ENCODE measurements at places on chromosomes 1 and 21. TPM values are rescaled to one million over a fixed set of nuclear protein-coding genes. Genes with fewer than 3 reads are reported as not detected.
A peak's percentile ranks its signal among the peaks of the same experiment; 100 is the strongest.

Gene ETS2
- total RNA-seq = 12.3 TPM

Gene ZFP69
- 3.9 TPM for total RNA-seq

Gene ANKRD45
- total RNA-seq = not detected

Gene CACNA1S
- not detected for total RNA-seq

Gene PPIAL4G
- 2.0 TPM for total RNA-seq

Gene C8B
- total RNA-seq = not detected

DNA sequence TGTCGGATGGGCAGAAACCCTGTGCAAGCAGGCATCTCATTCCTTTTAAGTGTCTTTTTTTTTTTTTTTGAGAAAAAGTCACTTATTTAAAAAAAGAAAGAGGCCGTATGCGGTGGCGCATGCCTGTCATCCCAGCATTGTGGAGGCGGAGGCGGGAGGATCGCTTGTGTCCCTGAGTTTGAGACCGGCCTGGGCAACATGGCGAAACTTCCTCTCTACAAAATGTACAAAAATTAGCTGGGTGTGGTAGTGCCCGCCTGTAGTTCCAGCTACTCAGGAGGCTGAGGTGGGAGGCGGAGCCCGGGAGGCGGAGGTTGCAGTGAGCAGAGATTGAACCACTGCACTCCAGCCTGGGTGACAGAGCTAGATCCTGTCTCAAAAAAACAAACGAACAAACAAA, 1.7 kb downstream of the GPR137B start:
- no peak for DNase-seq

GRCh38 chr1:54379555-54380289, 26.5 kb downstream of the SSBP3 start:
- no peak for DNase-seq

DNA sequence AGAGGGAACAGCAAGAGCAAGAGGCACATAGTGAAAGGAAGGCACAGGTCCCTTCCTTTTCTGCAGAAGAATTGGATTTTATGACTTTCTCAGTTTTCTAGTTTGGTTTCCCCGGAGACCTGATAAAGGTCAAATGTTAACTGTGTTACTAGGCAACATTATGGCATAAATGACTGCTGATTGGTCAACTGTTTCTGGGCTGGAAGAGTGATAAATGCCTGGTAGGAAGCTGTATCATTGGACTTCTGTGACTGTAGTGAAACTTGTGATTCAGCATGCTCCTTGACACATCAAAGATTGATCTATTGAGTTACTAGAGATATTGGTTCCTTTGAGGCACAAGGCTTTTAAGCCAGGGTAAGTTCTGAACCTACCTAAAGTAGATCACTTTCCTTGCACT, 55.7 kb downstream of the LRRC8C start:
- no peak for DNase-seq

DNA sequence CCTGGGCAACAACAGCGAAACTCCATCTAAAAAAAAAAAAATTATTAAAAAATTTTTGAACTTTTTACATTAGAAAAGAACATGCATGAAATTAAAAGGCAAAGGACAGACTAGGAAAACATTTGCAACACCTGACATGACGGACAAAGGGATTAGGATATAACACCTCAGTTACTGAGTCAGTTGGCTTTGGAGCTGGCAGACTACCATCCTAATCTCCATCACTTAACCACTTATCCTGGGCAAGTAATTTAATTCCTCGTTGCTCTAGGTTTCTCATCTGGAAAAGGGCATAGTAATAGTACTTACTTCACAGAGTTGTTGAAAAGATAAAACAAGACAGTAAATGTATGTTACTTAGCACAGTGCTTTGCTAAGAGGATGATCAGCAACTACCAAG, 11.9 kb downstream of the HECTD3 start:
- no peak for DNase-seq

DNA sequence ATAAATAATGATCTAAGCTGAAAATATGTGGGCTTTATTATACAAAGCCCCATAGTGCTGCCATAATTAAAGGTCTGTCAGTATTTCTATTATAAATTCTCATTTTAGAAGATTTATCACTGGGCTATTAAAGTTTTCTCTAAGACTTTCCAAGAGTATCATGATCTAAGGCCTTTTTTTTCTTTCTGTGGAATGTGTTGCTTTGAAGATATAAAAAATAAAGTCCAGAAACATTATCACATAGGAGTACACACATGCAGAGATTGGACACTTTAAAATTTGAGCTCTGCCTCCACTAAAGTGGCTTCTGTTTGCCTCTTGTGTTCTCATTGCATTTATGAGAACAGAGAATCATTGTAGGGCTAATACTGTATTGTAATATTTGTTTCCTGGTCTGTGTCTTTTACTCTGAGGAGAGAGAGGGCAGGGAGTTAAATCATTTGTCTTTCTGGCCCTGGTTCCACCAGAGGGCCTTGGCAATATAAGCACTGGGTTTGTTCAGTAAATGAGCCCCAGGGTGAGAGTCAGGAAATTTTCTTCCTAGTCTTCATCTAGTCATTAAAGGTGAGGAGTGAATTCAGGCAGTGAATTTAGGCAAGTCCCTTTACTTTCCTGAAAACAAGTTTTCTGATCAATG, 70.2 kb downstream of the NFIA start:
- DNase-seq = no peak

- DNase-seq = peak; percentile 45
Observed at GRCh38 chr1:26820784-26821269, 5.7 kb upstream of the ZDHHC18 start.
